ENCODE measurements at places on chromosomes 1 and 21. TPM values are rescaled to one million over a fixed set of nuclear protein-coding genes. Genes with fewer than 3 reads are reported as not detected.

DNA sequence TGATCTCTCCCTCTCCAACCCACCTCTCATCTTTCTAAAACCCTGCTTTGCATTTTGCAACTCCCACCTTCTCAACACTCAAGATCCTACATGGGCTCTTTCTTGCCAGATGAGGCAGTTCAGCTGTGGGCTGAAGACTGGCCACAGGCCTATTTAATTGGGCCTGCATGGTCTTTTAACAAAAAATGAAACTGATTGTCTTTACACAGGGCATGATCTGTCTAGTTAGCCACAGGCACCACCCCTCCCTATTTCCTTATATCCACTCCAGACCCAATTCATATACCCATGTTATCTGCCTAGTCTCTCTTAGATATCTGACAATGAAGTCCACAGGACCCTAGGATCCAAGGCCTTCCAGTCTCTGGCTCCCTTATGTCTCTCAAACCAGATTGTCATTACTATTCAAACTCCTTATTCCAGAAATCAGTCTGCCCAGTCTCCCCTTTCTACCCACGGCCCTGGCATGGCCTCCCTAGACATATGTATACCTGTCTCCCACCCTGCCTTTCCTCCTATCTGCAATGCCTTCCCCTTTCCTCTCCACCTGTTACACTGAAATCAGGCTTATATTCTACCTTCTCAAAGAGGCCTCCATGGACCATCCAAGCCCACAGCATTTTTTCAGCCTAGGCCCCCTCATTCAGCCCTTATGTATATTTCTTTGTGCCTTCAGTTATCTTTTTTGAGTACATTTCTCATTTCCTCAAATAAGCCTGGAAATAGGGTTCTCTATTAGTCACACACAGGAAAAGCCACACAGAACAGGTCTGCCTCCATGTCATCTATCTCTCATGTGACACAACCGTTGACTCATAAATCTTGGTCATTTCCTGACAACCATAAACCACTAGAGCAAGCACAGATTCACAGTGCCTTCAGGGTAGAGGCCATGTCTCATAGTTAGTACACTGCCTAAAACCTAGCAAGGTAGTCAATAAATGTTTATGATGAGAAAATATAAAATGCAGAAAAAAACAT lies 39.0 kb downstream of the LPAR3 start:
- no peak overlapping the region for H3K4me3 ChIP-seq
- DNase-seq, result no peak
- H3K27ac ChIP-seq, result no peak overlapping the region
- no peaks in the 10 kb centered on the region for H3K36me3 ChIP-seq
- no peaks in the 10 kb centered on the region for H3K27me3 ChIP-seq
- no peaks in the 10 kb centered on the region for H3K4me1 ChIP-seq

- no peaks in the 10 kb centered on the region for H3K36me3 ChIP-seq
- no peaks in the 10 kb centered on the region for H3K27me3 ChIP-seq
- no peak for DNase-seq
Observed at GRCh38 chr1:227270554-227270953, 47.7 kb downstream of the CDC42BPA start.

DNA sequence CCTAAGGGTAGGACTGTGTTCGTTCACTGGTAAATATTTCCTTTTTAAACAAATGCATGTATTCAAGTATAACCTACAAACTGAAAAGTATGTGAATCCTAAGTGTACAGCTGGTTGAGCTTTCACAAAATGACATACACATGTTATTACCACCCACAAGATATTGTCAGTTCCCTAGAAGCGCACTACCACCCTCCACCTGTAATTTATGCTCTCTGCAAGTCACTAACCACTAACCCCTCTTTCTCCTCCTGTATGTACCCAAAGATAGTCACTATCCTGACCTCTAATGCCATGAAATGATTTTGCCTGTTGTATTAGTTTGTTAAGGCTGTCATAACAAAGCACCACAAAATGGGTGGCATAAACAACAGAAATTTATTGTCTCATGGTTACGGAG lies 82.8 kb upstream of the CHODL start:
- no peaks in the 10 kb centered on the region for H3K4me1 ChIP-seq
- H3K4me3 ChIP-seq, result no peak overlapping the region
- H3K36me3 ChIP-seq, result no peaks in the 10 kb centered on the region

GRCh38 chr1:115976921-115977498 lies 697 bp downstream of the SLC22A15 start:
- no peaks in the 10 kb centered on the region for H3K27me3 ChIP-seq
- no peak for DNase-seq
- H3K4me1 ChIP-seq, result no peaks in the 10 kb centered on the region
- H3K27ac ChIP-seq, result no peak overlapping the region
- H3K4me3 ChIP-seq, result peak overlapping the region; percentile 50
- H3K36me3 ChIP-seq, result no peaks in the 10 kb centered on the region

The OR6K3 gene
- not detected for total RNA-seq

DNA sequence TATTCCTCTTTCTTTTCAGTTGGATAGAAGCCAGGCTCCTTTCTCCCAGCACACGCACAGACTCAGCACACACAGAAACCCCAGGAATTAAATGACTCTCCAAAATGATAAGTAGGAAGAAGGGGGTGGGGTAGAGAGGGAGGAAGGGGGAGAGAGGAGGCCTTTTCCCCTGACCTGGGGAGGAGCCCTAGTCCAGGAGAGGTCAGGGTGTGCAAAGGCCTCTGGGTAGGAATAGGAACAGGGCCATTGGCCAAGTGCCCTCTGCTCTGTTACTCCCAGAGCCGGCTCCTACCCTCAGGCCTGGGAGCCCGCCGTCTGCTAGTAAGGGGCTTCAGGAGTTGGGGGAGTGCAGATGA lies 35.6 kb upstream of the PUM1 start:
- H3K27ac ChIP-seq, result no peak overlapping the region
- H3K4me1 ChIP-seq, result peaks cover 6% of the 10 kb centered on the region
- no peaks in the 10 kb centered on the region for H3K36me3 ChIP-seq
- no peak overlapping the region for H3K4me3 ChIP-seq

All from ovary (tissue), 10 donors.